Hematopoietic multipotent progenitor cell treated with erythropoietin and hydrocortisone succinate and interleukin-3 and kit ligand, for 15 days (in vitro differentiated cells): ENCODE measurements at places on chromosomes 13 and 19.

GRCh38 chr13:38350114-38350617 is 515 bp downstream of the UFM1 start:
- peak; percentile 41 for DNase-seq

DNA sequence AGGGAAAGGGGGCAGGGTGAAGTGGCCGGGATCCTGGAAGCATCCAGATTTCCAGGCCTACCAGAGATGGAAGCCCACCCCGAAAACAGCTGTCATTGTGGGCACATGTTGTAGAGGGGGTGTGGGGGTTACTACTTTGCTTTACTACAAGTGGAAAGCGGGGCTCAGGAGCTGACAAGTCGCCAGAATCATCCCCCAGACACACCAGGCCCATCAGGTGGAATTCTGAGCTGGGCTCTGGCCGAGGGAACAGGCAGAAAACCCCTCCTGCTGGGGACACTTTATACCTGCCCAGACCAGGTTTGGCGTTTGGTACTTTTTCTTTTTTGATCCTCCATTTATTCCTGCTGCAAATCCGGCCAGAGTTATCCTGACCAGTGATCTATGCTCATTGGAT is 3.8 kb downstream of the CDX2 start:
- no peak for DNase-seq

DNA sequence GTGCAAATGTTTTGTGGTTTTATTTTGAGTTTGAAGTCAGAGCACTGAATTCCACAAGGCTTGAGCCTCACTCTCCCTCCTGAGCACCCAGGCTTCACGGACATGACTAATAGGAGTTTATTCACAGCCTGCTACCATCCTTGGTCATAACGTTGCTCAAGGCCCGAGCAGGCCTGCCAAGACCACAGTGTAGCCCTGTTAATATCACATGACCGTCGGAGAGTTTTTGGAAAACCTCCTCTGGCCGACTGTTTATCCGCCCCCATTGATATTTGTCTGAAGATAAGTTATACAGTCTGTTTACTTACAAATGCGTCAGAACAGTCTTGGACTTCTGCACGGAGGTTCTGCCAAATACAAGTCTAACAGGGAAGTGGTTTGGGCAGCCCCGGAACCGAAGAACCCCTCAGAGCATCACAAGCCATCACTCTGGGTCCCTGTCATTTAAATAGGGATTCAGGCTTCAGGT is 89.9 kb downstream of the COL4A2 start:
- no peak for DNase-seq

- no peak for DNase-seq
Observed at GRCh38 chr19:46213156-46213555, 16.4 kb upstream of the IGFL1 start.
